Camera-type eye (tissue), 1 donor: ENCODE measurements at places on chromosomes 3 and 15. TPM values are rescaled to one million over a fixed set of nuclear protein-coding genes. Genes with fewer than 3 reads are reported as not detected.

The BLOC1S6 gene
- 106 TPM for total RNA-seq

The LSAMP gene
- total RNA-seq = 52.5 TPM

The SCN10A gene
- not detected for total RNA-seq

The MORC1 gene
- not detected for total RNA-seq

The CKMT1A gene
- 2.6 TPM for total RNA-seq

The CTSH gene
- 87.0 TPM for total RNA-seq
